ENCODE measurements at places on chromosomes 16 and 17.

GRCh38 chr17:27257031-27257357 lies 36.9 kb upstream of the WSB1 start:
- no peak for DNase-seq

DNA sequence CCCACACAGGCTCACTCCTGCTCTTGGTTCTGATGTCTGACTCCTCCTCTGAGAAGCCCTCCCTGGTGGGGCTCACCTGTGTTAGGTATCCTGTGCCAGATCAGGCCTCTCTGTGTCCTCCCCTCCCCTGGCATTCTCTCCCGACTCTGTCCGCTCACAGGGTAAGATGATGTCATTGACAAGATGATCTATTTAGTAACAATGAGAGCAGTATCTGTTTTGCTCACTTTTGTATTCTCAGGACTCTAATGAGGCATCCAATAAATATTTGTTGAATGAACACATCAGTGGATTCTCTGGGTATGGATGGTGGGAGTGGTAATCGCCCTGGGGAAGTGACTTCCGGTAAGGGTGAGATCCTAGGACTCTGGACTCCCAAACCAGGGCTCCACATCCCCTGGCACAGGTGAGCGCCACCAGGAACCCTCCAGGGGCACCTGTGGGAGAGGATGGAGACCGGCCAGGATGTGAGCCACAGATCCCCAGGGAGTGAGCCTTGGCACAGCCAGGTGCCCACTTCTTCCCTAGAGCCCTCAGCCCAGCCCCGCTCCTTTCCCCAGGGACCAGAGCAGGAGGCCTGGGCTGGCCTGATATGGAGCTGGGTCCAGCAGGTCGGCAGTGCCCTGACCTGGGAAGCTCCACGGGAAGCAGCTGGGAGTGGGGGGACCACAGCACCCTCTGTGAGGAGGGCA lies 5.4 kb upstream of the HAP1 start:
- DNase-seq: no peak

GRCh38 chr16:70778901-70779309 lies 22.1 kb downstream of the VAC14 start:
- no peak for DNase-seq

DNA sequence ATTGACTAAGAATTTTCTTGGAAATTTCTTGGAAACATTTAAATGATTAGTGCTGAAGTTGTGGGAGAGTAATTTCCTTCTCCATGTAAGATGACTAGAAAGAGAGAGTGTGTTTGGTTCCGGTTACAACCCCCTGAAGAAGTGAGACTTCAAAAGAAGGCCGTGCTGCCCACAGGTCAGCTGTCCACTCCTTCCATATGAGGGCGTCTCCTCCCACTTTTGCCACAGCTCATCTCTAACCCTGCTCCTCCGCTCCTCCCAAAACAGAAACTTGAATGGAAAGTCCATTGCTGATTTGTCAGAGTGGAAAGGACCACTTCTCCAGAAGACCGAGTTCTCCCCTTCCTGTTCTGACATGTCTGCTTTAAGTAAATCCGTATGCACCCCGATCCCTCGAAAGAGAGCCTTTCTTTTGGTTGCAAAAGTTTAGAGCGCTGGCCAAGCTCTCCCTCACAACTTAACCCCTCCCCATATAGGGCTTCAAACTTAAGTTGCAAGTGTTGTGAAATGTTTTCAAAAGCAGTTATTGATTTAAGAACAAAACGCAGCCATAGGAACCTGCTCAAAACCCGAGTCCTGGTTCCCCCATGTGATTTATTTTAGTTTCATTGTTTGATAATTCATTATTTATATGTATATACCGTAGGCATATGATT lies 129.5 kb downstream of the SOCS1 start:
- DNase-seq: no peak

GRCh38 chr16:24282141-24282540 lies 26.0 kb downstream of the CACNG3 start:
- no peak for DNase-seq

DNA sequence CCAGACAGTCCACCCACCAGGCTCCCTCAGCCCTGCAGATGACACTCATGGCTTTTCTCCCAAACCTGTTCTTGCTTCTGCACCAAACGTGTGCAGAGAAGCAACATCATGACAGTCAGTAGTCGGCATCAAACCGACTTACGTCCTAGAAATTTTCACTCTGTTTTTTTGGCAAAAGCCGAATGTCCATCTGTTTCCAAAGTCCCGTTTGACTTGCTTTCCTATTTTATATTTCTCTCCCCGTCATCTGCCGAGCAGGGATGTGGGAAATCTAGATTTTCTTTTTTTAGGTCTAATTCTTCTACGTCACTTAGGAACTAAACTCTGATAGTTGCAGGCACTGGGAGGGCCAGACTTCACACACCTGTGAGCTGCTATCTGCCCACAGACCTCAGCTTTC lies 104.9 kb downstream of the RMI2 start:
- DNase-seq: no peak

DNA sequence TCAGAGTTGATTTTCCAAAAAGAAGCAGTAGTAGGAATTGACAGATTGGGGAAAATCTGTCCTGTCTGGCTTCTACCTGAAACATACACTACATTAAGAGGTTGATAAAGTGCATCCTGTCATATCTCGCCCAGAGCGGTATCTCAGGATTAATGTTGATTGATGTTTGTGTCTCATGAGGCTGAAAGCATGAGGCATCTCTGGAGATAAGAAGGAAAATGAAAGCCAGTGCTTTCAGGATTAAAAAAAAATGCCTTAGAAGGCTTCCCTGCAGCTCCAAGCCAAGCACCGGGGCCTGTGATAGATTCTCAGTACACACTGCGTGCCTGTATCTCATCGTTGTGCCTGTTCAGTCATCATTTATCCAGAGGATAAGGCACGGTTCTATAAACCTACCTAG lies 26.4 kb upstream of the CD300E start:
- no peak for DNase-seq

DNA sequence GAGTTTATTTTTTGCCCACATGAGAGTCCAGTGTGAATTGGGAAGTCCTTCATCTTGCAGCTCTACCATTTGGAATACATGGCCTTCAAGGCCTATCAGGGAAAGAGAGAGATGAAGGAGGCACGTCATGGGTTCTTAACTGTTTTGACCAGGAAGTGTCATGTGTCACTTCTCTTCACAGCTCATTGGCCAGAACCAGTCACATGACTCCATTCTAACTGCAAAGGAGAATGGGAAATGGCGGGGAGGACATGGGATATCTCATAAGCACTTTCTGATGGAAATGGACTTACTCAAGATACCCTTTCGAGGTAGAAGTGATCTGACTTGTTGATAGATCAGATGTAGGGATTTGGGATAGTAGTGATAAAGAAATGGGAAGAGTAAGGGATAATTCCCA lies 57.9 kb upstream of the CES5A start:
- DNase-seq: no peak

- no peak for DNase-seq
These were observed 22.7 kb downstream of the ZNF469 start for GRCh38 chr16:88405216-88406060.

DNA sequence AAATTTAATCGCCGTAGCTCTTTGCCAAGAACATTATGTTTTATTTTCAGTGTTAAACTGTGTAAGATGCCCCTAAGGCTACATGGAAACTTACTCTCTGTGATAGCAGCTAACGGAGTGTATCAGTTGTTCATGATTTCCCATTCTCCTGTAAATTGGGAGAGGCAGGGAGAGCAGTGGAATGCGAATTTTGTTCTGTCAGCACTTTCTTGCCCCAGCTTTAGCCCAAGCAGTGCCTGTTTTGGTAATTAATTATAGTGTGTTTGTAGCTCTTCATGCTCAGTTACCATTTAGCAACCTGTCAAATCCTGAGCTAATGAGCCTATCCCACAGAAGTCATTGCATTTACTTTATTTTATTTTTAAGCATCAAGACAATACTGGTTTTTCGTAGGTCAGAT lies 475.1 kb upstream of the RBFOX1 start:
- no peak for DNase-seq

GRCh38 chr16:88010343-88010967 lies 59.2 kb downstream of the BANP start:
- no peak for DNase-seq

GRCh38 chr17:20073055-20073979 lies 64.2 kb downstream of the SPECC1 start:
- no peak for DNase-seq

DNA sequence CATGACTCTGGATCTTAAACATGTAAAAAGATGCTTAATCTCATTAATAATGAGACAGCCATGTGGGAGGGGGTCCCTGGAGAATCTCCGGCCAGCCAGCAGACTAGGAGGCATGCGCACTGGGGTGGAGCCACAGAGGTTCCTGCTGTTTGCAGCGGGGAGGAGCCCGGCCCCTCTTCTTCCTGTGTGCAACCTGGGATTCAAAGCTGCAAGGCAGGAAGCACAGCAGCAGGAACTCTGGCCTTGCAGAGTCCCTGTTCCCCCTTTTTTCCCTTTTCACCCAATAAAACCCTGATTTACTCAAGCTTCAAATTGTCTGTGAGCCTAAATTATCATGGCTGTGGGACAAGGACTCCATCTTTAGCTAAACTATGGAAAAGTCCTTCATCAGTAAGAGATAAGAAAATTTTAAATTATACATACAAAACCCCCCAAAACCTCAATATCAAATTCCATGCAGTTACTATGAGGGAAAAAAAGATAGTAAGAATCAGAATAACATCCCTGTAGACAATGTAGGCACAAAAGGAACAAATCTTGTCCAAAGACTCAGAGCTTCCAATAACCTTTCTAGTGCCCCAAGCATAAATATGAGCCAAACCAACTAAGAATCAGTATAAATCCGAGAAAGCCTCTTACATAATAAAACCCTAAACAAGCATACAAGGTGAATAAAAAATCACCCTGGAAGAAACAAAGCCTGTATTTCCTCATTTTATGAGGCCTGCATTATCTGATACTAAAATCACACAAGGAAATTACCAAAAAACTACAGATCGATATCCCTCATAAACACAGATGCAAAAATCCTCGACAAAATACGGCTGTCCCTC lies 12.1 kb downstream of the CFDP1 start:
- no peak for DNase-seq

- DNase-seq: no peak
These were observed 128.0 kb upstream of the CACNG5 start for GRCh38 chr17:66706851-66707450.

DNA sequence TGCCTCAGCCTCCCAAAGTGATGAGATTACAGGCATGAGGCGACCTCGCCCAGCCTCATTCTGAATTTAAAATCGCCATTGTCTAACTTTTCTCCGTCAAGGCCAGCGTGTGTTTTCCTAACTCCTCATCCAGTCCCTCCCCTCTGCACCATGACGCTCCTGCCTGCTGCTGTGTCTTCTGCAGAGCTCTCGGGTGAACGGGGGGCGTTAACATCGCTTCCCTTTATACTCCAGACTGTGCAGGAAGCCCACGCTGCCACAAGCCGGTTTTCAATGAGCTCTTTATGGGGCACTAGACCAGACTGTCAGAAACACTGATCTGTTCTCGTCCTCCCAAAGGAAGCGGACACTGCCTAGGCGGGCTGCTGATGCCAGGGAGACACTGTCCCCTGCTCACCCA lies 13.2 kb downstream of the AANAT start:
- no peak for DNase-seq

GRCh38 chr17:64001091-64001579 lies 3.0 kb downstream of the PRR29 start:
- no peak for DNase-seq

DNA sequence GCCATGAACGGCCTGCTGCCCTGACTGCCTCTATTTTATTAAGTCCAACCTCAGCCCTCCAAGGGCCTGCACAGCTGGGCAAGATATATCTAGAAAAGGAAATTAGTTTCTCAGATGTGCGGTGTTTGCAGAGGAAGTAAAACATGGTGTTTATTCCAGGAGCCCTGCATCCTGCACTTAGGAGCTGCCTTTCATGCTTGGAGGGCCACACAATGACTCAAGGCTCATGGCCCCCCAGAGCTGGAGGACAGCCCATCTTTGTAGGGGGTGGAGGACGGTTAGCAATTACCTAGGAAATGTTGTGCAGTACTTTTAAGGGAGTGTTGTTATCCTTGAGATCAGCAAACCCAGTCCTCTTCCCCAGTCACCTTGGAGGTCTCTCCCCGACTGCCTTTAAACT lies 80.5 kb downstream of the COPRS start:
- DNase-seq: no peak

GRCh38 chr16:81610144-81610842 lies 165.7 kb downstream of the CMIP start:
- no peak for DNase-seq

GRCh38 chr17:30950669-30951399 lies 20.0 kb upstream of the RNF135 start:
- DNase-seq: no peak

GRCh38 chr17:14209215-14209614 lies 27.4 kb downstream of the CDRT15 start:
- no peak for DNase-seq

DNA sequence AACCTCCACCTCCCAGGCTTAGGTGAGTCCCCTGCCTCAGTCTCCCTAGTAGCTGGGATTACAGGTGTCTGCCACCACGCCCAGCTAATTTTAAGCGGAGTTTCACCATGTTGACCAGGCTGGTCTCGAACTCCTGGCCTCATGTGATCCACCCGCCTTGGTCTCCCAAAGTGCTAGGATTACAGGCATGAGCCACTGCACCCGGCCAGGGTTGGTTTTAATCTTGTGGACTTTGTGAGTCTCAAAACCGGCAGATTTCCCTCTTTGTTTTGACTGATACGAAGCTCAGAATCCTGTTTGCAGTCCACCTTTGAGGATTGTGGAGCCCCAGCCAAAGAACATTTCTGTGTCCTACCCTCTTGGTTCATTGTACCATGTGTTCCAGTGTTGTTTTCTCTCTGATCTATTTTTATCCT lies 16.4 kb upstream of the CPSF4L start:
- DNase-seq: no peak

- DNase-seq: no peak
These were observed 765.6 kb downstream of the CDH11 start for GRCh38 chr16:64356267-64356666.

- DNase-seq: no peak
These were observed 12.3 kb upstream of the ZFP90 start for GRCh38 chr16:68526782-68527145.

DNA sequence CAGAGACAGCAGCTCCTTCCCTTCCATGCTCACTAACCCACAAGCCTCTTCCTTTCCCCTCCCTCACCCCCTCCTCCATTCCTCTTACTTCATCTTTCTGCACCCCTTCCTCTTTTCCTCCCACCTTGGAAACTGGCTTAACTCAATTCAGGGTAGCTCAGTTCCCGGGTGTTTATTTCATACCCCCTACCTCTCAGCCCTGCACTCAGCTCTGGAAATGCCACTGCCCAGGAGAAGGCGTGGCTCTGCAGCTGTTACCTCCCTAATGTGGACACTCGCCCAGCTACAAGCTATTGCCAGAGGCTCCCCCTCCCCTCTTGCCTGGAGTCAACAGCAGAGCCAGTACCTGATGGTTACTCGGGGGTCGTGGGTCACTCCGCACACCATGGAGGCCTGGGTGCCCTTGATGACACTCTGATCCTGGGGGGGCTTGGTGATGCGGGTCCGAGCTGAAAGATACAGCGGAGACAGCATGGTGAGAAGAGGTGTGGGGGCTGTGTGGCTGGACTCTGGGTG lies 118.4 kb upstream of the CDC42EP4 start:
- no peak for DNase-seq

- DNase-seq: no peak
These were observed 13.9 kb downstream of the RECQL5 start for GRCh38 chr17:75652934-75653549.

Data from activated CD4-positive, alpha-beta T cell treated with anti-CD3 and anti-CD28 coated beads, Interleukin-2, amount 50 U/mL, for 4 hours (primary cell).